CD4-positive, alpha-beta T cell treated with Interleukin-15 for 4 hours (primary cell): ENCODE measurements at places on chromosomes 1 and 21.
A peak's percentile ranks its signal among the peaks of the same experiment; 100 is the strongest.

DNA sequence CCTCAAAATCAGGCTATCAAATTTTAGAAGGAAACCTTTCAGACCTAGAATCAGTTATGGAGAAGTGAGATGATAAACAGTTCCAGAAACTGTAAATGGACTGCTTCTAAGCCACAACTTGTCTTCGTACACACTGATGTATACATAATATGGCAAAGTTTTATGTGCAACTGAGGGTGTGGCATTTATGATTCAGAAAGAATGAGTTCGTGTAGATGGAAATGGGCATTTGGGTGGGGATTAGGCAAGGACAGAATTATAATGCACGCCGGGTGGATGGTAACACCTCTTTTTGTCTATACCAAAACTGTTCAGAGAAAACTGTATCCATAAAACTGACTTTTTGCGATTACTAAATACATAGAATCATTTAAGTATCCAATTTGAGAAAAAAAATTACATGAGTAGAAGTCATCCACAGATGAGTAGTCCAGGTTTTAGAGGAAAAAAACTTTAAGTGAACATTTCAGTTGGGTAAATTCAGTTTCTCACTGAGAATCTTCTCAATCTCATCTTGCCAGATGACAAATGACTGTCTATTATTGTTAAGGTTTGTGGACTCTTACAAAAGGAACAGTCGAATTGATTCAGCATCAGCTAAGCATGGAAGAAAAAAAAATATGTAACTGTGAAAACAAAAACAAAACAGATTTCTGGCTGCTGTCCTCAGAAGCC is 22.5 kb downstream of the ERRFI1 start:
- DNase-seq, result no peak

DNA sequence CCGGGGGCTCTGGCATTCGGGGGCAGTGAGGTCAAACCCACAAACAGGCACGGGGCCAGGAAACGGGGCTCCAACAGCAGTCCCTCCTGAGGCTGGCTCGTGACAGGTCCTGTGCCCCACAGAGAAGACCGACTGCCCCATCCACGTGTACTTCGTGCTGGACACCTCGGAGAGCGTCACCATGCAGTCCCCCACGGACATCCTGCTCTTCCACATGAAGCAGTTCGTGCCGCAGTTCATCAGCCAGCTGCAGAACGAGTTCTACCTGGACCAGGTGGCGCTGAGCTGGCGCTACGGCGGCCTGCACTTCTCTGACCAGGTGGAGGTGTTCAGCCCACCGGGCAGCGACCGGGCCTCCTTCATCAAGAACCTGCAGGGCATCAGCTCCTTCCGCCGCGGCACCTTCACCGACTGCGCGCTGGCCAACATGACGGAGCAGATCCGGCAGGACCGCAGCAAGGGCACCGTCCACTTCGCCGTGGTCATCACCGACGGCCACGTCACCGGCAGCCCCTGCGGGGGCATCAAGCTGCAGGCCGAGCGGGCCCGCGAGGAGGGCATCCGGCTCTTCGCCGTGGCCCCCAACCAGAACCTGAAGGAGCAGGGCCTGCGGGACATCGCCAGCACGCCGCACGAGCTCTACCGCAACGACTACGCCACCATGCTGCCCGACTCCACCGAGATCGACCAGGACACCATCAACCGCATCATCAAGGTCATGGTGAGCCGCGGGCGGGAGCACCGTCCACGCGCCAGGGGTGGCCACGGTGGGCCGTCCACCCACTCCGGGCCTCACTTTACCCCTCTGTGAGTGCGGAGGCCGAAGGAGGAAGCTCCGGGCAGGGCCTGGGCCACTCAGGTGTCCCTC is 14.2 kb downstream of the COL6A2 start:
- no peak for DNase-seq

DNA sequence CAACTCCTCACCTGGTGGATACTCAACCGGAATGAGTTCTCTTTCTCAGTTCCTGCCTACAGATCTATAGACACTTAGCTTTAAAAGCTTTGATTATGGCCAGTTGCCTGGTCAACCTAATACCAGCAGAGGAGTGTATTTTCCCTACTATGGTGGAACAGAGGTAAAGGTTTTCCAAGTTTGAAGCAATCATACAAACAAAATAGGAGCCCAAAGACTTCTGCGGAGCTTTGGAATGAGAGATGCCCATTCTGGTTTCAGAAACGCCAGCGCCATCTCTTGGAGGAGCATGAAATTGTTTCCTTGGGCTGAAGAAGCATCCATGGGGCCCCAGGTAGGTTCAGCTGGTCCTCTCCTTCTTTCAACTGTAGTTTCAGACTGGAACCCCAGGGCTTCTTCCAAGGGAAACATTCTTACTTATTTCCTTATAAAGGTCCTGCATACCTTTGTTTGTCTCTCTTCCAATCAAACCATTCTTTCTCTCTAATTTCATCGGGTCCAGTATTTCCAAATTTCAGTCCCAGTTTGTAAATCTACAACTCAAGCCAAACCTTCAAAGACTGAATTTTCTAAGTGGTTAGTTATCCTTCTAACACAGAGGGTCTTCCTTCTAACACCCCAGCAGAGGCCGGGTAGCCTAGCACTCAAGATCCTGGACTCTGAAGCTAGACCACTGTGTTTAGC is 95.9 kb downstream of the KCNJ15 start:
- DNase-seq, result peak; percentile 15

DNA sequence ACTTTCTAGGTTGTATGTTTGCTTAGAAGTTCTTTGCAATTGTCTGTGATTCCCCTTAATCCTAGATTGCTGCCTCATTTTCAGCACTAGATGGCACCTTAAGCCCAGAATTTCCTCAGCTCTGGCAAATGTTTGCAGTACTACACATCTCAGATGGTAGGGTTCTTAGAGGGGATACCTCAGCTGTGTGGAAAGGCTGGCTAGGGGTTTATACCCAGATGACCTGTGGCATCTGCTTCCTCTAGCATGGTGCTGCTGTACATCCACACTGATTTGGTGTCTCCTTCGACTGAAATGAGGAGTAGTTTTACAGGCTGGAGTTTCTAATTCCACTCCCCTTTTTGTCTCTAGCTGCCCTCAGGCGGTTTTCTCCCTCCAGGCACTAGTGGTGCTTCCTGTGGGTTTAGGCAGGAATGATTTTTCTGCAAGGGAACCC is 23.5 kb downstream of the ASB17 start:
- no peak for DNase-seq

GRCh38 chr1:241637046-241637590 is 3.1 kb downstream of the CHML start:
- DNase-seq, result no peak

DNA sequence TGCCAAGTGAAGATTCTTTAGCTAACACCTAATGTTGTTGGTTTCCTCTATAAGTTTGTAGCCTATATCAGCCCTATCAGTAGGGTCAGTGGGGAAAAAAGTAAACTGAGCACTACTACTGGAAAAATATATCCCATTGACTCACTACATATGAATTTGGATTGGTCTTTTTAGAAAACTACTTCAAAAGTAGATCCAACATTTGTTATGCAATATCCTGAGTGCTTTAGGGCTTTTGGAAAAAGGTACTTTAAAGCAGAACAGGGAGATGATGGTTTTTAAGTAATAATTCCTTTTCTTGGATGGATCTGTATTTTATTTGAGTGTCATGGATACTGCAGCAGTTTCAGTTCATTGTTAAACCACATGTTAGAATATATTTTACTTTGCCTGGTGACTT is 7.1 kb downstream of the C1orf21 start:
- no peak for DNase-seq

DNA sequence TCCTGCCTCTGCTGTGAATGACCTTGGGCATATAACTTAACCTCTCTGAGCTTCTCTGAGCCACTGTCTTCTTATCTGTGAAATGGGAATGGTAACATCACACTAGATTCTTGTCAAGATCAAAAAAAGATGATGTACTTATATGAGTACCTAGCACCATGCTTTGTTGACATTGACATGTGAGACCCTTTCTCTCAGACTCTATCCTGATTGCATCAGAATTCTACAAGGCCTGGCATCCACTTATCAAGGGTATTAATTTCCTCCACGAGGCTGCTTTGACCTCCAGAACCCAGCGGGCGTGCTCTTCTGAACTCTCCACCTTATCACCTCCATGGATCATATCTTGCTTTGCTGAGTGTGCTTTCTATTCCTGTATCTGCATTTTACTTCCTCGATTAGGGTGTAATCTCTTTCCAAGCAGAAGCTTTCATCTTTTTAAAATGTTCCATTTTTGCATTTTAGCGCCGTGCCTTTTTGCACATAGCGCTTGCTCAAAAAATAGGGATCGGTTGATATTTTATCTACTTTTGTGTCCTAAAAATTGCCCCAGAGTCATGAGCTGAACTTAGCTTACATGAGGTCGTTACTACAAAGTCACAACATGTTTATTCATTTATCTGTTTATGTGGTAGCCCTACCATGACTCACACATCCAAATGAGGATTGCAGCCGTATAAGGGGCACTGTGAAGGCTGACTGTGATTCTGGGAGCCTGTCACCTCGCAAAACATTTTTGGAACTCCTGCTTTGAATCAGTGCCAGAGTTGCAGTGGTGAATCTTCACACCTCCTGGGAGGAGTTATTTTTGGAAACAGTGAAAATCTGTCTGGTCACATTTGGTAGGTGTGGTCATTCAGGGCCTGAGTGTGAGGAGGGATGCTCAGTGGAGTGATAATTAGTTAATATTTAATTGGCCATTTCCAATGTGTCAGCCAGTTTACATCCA is 63.2 kb downstream of the IER5 start:
- no peak for DNase-seq

- DNase-seq, result no peak
Measured at GRCh38 chr1:163842571-163842970, 520.8 kb downstream of the NUF2 start.
